Naive thymus-derived CD8-positive, alpha-beta T cell (primary cell): ENCODE measurements at places on chromosomes 11 and 22. TPM values are rescaled to one million over a fixed set of nuclear protein-coding genes. Genes with fewer than 3 reads are reported as not detected.

DNA sequence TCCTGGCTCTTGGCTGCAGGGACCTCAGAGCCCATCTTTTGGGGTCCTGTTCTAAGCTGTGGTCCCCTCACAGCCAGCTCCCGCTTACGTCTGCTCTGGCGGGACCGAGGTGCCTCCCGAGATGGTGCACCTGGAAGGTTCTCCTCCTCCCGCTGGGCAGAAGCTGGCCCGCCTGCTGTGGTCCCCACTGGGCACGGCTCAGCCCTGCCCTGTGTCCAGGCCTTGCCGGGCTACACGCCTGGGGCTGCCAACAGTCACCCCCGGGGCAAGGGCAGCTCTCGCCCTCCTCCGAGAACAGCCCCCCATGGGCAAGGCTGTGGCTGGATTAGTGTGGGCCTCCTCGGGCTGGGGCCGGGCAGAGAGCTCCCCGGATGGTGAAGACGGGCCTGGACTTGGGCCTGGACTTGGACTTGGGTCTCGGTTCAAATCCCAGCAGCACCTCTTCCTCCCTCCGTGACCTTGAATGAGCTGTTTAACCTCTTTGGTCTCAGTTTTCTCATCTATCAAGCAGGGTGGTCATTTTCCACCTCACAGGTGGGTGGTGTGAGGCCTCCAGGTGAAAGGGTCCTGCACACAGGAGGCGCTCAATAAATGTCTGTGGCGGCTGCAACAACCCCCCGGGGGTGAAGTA is 998 bp downstream of the BAIAP2L2 start:
- H3K36me3 ChIP-seq = no peaks in the 10 kb centered on the region
- no peak overlapping the region for H3K27ac ChIP-seq
- no peaks in the 10 kb centered on the region for H3K27me3 ChIP-seq
- DNase-seq = no peak

- peaks cover 30% of the 10 kb centered on the region for H3K4me1 ChIP-seq
- peak; percentile 75 for DNase-seq
- H3K27me3 ChIP-seq = no peaks in the 10 kb centered on the region
- peak overlapping the region; percentile 98 for H3K27ac ChIP-seq
Measured at GRCh38 chr11:96341211-96342013, 1.6 kb downstream of the MAML2 start.

DNA sequence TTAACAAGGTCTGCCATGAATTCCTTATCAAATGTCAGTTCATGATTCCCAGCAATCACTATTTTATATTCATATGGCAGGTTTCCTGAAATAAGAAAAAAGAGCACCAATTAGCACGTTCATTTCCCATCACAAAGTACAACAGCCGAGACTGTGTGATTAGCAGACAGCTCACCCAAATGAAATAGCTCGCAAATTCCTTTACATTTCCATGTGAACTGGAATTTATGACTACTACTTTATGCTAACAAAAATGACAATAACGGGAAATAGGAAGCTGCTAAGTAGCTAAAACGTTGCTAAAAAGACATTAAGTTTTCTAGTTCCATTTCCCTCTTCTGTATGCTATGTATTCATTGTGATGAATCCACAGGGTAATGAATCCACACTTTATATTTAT is 90.7 kb downstream of the MPPED2 start:
- no peaks in the 10 kb centered on the region for H3K27me3 ChIP-seq
- H3K4me3 ChIP-seq = no peak overlapping the region
- no peak overlapping the region for H3K27ac ChIP-seq
- no peaks in the 10 kb centered on the region for H3K36me3 ChIP-seq
- DNase-seq = no peak
- H3K4me1 ChIP-seq = no peaks in the 10 kb centered on the region

GRCh38 chr22:48336339-48337060 is 1491.2 kb downstream of the BRD1 start:
- H3K4me1 ChIP-seq = peaks cover 3% of the 10 kb centered on the region
- H3K27me3 ChIP-seq = peaks cover 12% of the 10 kb centered on the region
- H3K36me3 ChIP-seq = no peaks in the 10 kb centered on the region
- no peak overlapping the region for H3K27ac ChIP-seq
- H3K4me3 ChIP-seq = no peak overlapping the region
- no peak for DNase-seq

- no peak for DNase-seq
- H3K27ac ChIP-seq = no peak overlapping the region
- no peak overlapping the region for H3K4me3 ChIP-seq
- H3K36me3 ChIP-seq = no peaks in the 10 kb centered on the region
- H3K27me3 ChIP-seq = peaks cover 11% of the 10 kb centered on the region
- peaks cover 11% of the 10 kb centered on the region for H3K4me1 ChIP-seq
Measured at GRCh38 chr11:124896071-124896750, 1.5 kb downstream of the ROBO4 start.

DNA sequence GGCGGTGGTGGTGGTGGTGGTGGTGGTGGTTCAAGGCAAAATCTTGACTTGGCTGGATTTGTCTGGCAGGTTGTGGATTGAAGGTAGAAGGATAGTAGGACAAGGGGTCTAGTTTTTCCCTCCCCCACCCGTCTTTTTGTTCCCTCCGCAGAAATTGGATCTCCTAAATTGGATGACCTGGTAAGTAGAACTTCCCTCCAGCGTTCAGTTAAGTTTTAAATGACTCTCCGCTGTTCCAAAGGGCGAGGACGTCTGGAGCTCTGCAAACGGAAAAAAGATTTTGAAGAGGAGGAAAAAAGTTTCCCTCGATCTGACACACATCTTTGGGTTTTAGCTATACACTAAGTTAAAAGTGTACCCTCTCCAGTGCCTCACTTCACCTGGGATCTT is 422 bp upstream of the LGR4 start:
- peak overlapping the region; percentile 95 for H3K4me3 ChIP-seq
- no peaks in the 10 kb centered on the region for H3K27me3 ChIP-seq
- H3K36me3 ChIP-seq = no peaks in the 10 kb centered on the region

- DNase-seq = no peak
- no peaks in the 10 kb centered on the region for H3K27me3 ChIP-seq
- H3K36me3 ChIP-seq = no peaks in the 10 kb centered on the region
- H3K27ac ChIP-seq = no peak overlapping the region
Measured at GRCh38 chr22:33969045-33969444, 48.8 kb upstream of the LARGE1 start.

DNA sequence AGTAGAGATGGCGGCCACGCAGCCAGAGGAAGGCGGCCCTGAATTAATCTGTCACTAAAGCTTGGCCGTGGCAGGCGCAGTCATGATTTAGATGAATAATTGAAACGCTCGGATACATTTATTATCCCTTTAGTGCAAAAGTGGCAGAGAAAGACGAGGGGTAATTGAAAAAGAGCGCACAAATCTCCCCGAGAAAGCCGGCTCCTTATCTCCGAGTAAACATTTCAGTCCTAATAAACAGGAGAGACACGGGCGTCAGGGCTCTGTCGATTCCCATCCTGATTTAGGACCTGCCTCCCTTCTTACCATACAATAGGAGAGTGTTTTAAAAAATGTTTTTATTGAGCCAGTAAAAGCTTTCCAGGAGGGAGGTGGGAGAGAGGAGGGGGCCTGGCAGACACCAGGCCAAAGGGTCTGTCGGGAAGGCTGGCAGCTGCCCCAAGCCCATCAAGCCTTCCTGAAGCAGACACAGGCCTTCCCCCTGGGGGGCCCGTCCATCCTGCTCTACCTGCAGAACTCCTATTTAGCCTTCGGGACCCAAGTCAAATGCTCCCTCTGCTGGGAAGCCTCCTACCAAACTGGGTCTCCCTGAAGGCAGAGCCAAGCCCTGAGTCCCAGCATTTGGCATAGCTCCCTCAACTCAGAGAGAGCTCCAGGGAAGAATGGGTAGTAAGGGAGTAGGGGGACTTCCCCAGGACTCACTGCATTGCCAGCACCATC is 22.8 kb downstream of the OTUB1 start:
- peaks cover 12% of the 10 kb centered on the region for H3K4me1 ChIP-seq
- no peak for DNase-seq
- peaks cover 44% of the 10 kb centered on the region for H3K27me3 ChIP-seq
- H3K27ac ChIP-seq = no peak overlapping the region

- DNase-seq = no peak
- H3K4me3 ChIP-seq = no peak overlapping the region
- peaks cover 45% of the 10 kb centered on the region for H3K4me1 ChIP-seq
- peak overlapping the region; percentile 60 for H3K27ac ChIP-seq
- no peaks in the 10 kb centered on the region for H3K27me3 ChIP-seq
- H3K36me3 ChIP-seq = no peaks in the 10 kb centered on the region
Measured at GRCh38 chr22:40387746-40388145, 17.4 kb downstream of the SGSM3 start.

- no peak for DNase-seq
- H3K27me3 ChIP-seq = no peaks in the 10 kb centered on the region
- H3K27ac ChIP-seq = no peak overlapping the region
- H3K36me3 ChIP-seq = peaks cover 39% of the 10 kb centered on the region
- peaks cover 5% of the 10 kb centered on the region for H3K4me1 ChIP-seq
Measured at GRCh38 chr11:108897916-108898315, 233.0 kb downstream of the DDX10 start.

- H3K36me3 ChIP-seq = no peaks in the 10 kb centered on the region
- no peak for DNase-seq
- no peak overlapping the region for H3K27ac ChIP-seq
- no peak overlapping the region for H3K4me3 ChIP-seq
- H3K4me1 ChIP-seq = no peaks in the 10 kb centered on the region
Measured at GRCh38 chr11:130535520-130535919, 87.1 kb downstream of the ADAMTS15 start.

GRCh38 chr11:128187835-128188234 is 399.5 kb downstream of the ETS1 start:
- H3K27ac ChIP-seq = no peak overlapping the region
- no peak for DNase-seq
- H3K4me1 ChIP-seq = peaks cover 29% of the 10 kb centered on the region

- no peaks in the 10 kb centered on the region for H3K27me3 ChIP-seq
- H3K4me3 ChIP-seq = no peak overlapping the region
- H3K4me1 ChIP-seq = no peaks in the 10 kb centered on the region
- no peak for DNase-seq
Measured at GRCh38 chr11:67332081-67332691, 21.2 kb downstream of the POLD4 start.

- H3K4me1 ChIP-seq = no peaks in the 10 kb centered on the region
- H3K27ac ChIP-seq = no peak overlapping the region
- H3K36me3 ChIP-seq = no peaks in the 10 kb centered on the region
Measured at GRCh38 chr11:94747146-94747545, 21.0 kb upstream of the AMOTL1 start.

DNA sequence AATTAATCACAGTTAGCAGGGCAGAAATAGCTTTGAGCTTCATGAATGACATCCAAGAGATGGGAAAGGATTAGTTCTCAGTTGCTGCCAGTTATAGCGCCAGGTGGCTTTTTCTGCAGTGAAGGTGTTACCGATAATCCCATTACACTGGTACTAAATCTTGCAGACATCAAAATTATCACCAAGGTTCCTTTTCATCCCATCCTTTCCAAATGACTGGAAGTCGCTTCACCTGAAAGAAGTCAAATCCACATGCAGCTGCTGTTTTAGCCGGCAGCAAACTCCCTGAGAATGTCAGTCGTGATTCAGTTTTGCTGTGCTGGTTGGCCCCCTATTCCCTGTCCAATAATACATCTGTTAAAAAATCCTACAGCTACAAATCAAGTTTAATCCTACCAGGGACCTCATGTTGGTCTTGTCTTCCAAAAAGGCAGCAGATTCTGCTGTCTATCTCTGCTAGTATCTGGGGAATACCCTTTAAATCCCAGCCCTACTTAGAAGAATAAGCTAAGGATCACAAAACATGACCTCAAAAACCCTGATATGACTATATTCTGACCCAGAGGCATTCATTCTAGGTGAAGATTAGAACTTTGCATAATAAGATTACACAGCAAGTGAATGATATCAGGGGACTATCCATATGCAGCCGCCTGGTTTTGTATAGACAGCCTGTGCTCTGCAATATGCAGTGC is 31.7 kb downstream of the IMMP1L start:
- DNase-seq = no peak
- H3K27ac ChIP-seq = no peak overlapping the region
- H3K4me1 ChIP-seq = no peaks in the 10 kb centered on the region

GRCh38 chr11:28289444-28289843 is 181.3 kb downstream of the METTL15 start:
- no peak overlapping the region for H3K27ac ChIP-seq
- H3K27me3 ChIP-seq = no peaks in the 10 kb centered on the region
- no peaks in the 10 kb centered on the region for H3K4me1 ChIP-seq
- peaks cover 44% of the 10 kb centered on the region for H3K36me3 ChIP-seq
- DNase-seq = no peak

DNA sequence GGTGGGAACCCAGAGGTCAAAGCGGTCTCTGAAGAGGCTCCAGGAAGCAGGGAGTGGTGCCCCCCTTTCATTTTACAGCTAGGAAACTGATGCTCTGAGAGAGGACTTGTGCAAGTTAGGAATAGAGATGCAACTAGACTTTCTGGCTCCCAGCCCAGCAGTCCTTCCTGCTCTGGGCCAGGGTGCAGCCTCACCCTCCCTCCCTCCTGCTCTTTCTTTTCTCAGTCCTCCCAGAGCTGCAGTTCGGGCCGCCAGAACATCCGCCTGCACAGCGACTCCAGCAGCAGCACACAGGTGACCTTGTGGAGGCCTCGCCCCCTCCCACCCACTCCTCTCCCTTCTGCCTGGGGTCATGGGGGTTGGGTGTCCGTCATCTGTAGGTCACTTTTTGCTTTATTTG is 51.5 kb downstream of the LHFPL7 start:
- H3K4me3 ChIP-seq = no peak overlapping the region
- H3K4me1 ChIP-seq = no peaks in the 10 kb centered on the region
- H3K27ac ChIP-seq = no peak overlapping the region
- H3K27me3 ChIP-seq = peaks cover 11% of the 10 kb centered on the region
- no peak for DNase-seq
- no peaks in the 10 kb centered on the region for H3K36me3 ChIP-seq

DNA sequence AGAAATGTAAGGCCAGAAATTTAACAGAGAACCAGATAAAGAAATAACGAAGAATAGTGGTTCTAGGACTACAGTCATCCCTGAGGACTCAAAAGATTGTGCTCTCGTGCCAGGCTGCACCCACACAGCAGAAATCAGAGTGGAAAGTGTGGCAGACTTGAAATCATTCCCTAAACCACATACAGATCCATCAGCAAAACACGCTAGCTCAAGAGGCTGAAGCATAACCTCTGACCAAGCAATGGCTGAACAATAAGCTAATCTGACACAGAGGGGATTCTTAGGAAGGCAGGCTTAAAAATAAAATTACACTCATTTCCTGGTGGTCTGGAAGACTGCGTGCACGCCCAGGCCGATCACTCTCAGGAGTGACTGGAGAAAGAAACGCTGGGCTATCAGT is 19.0 kb downstream of the NCF4 start:
- H3K27me3 ChIP-seq = peaks cover 12% of the 10 kb centered on the region
- H3K4me3 ChIP-seq = no peak overlapping the region
- no peak for DNase-seq
- H3K36me3 ChIP-seq = peaks cover 15% of the 10 kb centered on the region

The SPDYC gene
- total RNA-seq = not detected

The FOLR1 gene
- not detected for total RNA-seq

The ARHGAP20 gene
- total RNA-seq = 0.08 TPM

The GCAT gene
- total RNA-seq = 1.8 TPM

The KIRREL3 gene
- not detected for total RNA-seq

The ROM1 gene
- total RNA-seq = 5.4 TPM

The TPBGL gene
- 0.16 TPM for total RNA-seq

The CCDC87 gene
- not detected for total RNA-seq

The JHY gene
- total RNA-seq = 6.3 TPM

The SERPINH1 gene
- 10.1 TPM for total RNA-seq

The MRGPRE gene
- total RNA-seq = not detected

The PHOX2A gene
- total RNA-seq = not detected

The MICAL3 gene
- total RNA-seq = 20.8 TPM

The TRPM5 gene
- total RNA-seq = 0.60 TPM

The LARGE2 gene
- total RNA-seq = 5.6 TPM

The PGR gene
- not detected for total RNA-seq

The FAM83F gene
- total RNA-seq = 0.41 TPM

The MS4A15 gene
- total RNA-seq = not detected

The C11orf91 gene
- total RNA-seq = 0.47 TPM
